Fibroblast of pulmonary artery (primary cell): ENCODE measurements at places on chromosomes 3 and 15.

GRCh38 chr15:78047761-78048627, 29.5 kb downstream of the TBC1D2B start:
- peak; percentile 79 for DNase-seq

DNA sequence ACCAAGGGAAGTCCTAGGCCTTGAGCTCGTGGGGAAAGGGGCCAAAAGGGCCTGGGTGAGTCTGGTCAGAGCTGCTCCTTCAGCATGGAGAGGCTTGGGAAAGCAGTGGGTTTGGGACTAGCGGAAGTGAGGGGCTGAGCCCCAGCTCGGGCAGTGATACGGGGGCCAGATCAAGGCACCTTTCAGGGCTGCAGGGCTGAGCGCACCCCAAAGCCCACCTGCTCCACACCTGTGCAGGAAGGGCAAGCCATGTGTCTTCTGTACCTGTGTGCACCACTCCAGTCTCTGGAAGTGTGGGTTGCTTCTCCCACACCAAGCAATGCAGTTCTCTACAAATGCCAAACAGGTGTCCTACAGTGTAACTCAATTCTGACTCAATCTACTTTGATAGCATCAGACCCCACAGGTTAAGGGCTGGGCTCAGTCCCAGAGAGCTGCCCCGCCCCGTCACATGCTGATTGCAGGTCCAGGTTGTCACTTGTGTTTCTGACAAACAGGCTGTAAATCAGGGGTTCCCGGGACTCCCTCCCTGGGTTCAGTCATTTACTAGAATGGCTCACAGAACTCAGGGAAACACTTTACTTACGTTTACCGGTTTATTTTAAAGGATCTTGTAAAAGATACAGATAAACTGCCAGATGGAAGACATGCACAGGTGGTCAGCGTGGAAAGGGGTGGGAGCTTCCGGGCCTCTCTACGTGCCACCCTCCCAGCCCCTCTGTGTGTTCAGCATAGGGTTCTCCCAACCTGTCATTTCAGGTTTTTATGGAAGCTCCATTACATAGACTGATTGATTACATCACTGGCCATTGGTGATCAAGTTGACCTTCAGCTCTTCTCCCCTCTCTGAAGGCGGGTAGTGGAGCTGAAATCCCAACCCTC, 28.8 kb upstream of the KLF13 start:
- DNase-seq = no peak

GRCh38 chr15:28959326-28959725, 73.6 kb downstream of the APBA2 start:
- DNase-seq = no peak

DNA sequence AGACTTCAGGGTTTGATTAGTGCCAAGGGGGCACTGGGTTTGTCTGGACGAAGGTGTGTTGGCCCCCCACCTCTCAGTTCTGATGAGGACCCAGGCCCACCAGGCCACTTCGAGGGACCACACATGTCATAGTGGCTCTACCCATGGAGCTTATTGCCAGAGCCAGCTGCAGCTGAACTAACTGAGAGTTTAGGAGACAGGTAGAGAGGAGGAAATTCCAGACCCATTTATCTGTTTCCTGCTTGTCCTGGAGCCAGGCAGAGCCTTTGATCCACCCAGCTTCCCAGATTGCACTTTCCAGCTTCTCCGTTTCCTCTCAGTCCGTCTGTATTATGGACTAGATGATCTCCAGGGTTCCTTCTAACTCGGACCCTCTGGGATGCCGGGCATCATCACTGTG, 20.9 kb downstream of the SLC24A1 start:
- DNase-seq = no peak

- no peak for DNase-seq
Observed at GRCh38 chr3:179266701-179267211, 15.8 kb upstream of the KCNMB3 start.

DNA sequence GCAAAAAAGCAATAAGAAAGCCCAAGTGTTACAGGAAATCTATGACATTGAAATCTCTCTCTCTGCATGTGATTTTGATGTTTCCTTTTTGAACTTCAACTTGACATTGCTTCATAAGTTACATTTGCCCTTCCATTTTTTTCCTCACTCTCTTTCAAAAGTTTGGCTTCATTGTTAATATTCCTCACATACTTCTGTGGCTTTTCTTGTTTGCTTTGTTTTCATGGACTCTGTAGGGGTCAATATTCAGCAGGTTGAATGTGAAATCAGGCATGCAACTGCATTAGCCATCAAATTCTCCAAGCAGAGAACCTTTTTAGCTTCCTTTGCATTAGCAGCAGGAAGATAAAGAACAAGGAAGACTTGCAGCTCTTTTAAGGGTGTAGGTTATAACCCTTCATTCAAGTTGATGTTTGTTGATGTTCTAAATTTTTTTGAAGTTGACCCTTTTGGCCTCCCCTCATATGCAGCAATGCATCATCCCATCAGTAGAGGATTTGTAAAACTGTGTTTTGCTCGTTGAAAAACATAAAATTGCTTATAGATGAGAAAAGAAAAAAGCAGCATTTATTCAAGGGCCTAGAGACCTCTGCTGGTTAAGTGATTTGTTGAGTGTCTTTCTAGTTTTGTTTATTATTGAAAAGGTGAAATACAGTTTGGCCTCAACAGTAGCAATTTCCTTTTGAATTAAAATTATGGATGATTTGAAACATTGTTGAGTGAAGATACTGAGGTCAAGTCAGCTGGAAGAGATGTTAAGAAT, 211.4 kb downstream of the IL5RA start:
- DNase-seq = no peak

GRCh38 chr15:65231306-65231705, 20.0 kb upstream of the CILP start:
- DNase-seq = no peak

- peak; percentile 38 for DNase-seq
Observed at GRCh38 chr3:85081191-85081906, 122.6 kb downstream of the CADM2 start.

DNA sequence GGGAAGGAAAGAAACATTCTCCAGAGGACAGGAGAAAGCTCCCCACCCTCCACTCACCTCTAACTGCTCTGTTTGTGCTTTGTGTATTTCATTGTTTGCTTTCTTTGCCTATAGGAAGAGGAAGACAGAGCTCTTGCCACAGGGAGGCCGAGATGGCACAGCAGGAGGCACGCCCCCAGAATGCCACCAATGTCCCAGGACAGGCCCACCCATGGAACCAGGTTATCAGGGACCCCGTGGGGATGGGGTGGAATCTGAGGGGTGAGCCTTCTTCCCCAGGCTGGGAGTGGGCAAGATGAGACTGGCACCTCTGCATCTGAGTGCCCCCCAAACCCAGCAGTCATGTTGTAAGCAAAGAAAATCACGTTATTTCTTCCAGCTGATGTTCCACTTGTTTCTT, 155.8 kb downstream of the TBC1D2B start:
- DNase-seq = no peak

DNA sequence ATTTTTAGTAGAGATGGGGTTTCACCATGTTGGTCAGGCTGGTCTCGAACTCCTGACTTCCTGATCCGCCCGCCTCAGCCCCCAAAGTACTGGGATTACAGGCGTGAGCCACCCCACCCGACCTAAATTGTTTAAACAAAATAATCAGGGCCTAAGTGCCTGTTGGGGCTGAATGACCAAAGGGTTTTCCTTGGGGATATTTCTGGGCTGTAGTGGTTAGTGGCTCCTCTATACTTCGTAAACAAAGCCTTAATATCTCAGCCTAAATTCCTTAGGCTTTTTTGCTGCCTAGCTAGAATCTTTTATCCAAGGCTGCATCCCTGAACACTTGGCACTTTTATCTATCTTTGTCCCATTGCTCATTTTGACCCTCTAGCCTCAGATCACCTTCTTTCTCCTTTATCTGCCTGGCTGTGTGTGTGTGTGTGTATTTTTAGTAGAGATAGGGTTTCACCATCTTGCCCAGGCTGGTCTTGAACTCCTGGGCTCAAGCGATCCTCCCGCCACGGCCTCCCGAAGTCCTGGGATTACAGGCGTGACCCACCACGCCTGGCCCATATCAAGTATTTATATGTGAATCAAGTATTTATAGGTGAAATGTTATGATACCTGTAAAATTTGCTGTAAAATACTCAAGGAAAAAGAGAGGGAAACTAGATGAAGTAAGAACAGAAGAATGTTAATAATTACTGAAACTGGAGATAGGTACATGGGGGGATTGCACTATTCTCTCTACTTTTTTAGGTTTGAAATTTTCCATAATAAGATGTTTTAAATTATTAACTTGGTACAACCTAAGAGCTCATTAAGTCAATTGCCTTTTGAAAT, 1.8 kb downstream of the NUSAP1 start:
- no peak for DNase-seq

- DNase-seq = no peak
Observed at GRCh38 chr3:37147666-37148065, 26.7 kb downstream of the LRRFIP2 start.

GRCh38 chr3:71388535-71389120, 194.9 kb downstream of the FOXP1 start:
- no peak for DNase-seq

GRCh38 chr3:29420106-29420505, 139.2 kb downstream of the RBMS3 start:
- DNase-seq = no peak

GRCh38 chr3:10189557-10190354, 25.0 kb downstream of the IRAK2 start:
- peak; percentile 90 for DNase-seq

DNA sequence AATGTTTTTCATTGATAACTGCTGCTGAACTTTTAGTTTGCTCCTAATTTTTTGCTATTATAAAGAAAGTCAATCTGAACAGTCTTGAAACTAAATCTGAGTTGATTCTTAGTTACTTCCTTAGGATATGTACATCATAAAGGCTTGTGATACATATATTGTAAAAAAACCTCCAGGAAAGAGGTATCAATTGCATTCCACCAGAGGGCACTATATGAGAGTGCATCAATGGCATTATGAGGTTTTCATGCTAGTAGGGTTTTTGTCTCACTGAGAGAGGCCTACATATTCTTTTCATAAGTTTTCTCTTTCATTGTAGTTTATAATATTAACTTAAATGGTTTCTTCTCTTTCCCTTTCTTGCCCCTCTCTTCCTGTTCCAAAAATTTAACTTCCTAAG, 46.9 kb downstream of the PIK3R4 start:
- peak; percentile 45 for DNase-seq
